ENCODE measurements at places on chromosomes 3 and 15.

DNA sequence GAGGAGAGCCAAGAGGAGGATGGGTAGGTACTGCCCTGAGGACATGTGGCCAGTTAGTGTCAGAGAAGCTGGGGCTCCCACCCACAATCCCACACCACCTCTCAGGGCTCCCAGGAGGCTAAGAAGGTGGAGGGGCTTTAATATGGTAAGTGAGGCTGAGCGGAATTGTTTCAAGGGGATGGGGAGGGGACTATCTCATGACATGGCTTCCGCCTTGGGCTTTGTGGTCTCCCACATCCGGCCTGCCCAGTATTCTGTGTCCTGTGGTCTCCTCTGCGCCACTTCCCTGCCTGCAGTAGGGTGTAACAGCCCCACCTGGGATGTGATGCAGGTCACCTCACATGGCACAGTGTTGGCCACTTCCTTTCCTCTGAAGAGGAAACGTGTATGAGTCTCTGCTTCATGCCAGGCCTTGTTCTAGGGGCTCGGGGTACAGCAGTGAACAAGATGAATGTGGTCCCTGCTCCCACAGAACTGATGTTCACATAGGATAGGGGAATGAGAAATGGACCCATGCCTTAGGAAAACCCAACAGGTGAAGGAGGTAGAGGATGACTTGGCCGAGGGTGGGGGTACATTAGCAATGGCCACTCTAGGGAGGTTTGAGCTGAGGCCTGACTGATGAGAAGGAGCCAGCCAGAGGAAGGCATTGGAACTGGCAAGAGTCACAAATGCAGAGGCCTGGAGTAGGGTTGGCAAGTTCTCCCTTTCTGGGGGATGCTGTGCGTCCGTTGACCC is 3.2 kb downstream of the NEIL1 start:
- DNase-seq = no peak

DNA sequence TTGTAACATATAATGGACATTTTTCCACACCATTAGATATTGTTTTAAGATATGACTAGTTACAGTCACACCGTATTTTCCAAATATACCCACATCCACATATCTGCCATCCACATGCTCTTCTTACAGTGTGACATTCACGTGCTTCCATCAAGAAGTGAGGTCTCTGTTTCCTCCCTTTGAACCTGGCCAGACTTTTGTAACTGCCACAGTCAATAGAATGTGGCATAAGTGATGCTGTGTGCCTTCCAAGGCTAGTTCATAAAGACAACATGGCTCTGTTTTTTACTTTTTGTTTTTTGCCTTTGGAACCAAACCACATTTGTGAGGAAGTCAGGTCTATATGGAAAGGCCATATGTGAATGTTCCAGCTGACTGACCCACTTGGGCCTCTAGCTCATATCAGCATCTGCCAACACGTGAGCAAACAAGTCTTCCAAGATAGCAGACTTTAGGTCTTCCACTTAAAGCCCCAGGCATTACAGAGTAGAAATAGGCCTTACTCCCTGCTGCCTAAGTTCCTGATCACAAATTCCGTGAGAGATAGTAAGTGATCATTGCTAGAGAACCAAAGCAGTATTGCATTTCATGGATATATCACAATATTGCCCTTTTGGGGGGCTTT is 27.1 kb downstream of the EIF1B start:
- no peak for DNase-seq

GRCh38 chr3:150247441-150247840 is 160.7 kb upstream of the TSC22D2 start:
- no peak for DNase-seq

DNA sequence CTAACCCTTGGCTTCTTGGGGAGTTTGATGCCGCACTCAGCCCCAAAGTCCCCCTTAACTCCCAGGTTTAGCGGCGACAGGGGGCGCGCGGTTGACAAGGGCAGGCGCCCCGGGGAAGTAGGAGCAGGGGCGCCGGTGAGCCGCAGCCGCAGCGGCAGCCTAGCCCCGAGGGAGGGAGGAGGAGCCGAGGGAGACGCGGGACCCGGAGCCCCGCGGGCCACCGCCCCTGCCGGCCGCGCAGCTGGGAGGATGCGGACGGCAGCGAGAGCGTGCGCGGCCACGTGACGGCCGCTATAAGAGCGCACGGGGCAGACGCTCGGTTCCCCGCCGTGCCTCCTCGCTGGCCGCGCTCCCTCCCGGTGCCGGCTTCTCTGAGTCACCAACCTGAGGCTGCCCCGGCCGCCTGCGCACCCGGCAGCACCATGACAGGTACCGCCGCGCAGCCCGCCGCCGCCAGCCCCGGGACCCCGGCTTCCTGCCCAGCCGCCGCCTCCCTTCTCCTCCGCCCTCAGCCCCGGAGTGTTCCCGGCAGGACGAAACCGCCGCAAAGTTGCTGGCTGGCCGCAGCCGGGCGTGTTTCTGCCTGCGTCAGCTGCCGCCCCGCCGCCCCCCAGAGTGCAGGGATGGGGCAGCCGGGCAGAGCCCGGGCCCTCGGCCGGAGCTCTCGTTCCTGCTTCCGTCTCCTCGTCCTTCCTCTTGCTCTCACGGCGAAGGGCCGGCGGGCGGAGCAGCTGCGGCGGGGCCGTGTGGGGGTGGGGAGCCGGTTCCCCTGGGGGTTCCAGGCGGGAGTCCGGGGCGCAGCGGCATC is at the start of gene GYG1:
Gene GYG1 (plus strand): TSS at position 322 of the 808 bp plus-strand sequence. CDS start 101 bp downstream, at position 423.
- peak; percentile 31 for DNase-seq

DNA sequence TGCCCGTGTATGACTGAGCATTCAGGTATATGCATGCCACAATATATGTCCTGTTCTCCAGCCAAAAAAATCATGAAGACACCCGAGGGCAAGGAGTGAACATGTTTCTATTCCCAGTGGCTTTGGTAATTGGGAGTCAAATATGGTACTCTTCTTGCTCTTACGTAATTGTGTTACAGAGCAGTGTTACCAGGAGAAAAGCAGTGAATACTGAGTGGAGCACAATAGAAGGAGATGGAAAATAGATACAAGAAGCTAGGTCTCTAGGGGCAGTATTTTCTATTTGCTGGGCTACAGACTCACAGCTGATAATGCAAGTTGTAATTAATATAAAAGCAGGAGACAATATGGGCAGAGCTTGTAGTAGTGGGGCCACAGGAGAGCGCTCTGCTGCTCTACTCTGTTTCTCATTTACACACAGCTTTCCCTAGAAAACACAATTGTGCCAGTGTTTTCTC is 13.2 kb downstream of the MEIS2 start:
- no peak for DNase-seq

DNA sequence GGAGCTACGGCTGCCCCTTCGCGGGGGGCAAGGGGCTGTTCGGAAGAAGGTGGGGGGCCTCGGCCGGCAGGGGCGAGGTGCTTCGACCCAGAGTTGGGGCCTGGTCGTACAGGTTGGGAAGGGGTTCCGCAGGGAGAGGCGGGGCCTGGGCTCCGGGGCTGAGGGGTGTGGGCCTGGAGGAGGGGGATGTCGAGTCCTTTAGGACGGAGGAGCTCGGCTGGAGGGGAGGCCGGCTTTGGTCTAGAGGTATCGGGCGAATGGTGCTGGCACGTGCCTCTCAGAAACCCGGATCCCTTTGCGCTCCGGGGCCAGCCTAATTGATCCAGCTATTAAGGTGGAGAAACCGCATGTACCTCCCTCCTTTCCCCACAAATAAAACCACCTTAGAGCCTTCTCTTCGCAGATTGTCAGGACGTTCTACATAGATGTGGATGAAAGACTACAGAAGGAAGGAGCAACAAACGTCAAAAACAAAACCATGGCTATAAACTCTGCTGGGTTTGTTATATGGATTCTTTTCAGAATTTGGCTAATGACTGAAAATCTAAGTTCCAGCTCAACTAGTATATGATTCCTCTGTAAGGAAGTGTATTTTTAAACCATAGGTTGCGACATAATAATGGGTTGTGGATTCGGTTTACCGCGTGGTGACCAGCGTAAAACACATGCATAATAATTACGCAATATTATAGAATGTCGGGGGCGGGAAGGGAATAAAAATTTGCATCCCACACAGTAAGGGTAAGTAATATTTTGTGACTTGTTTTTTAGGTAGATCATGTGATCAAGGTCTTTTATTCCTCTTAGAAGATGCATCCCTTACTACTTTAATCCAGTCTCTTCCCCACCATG is 644 bp upstream of the NGLY1 start:
- DNase-seq = no peak

DNA sequence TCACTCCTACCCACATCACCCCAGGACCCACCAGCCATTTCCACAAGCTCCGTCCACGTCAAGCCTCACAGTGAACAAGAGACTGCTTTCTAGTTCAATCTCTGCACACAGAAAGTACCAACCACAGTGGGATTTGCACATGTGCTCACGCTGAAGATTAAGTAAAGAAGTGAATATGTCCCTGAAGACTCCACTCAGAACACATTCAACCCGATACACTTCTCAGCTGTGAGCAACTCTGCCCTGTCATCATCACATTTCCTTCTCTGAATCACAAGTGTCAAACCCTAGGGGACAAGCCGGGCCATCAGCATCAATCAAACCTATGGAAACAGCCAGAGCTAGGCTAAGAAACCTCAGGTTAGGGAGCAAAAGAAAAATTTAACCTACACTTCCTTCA is 1.9 kb downstream of the STIMATE start:
- no peak for DNase-seq

DNA sequence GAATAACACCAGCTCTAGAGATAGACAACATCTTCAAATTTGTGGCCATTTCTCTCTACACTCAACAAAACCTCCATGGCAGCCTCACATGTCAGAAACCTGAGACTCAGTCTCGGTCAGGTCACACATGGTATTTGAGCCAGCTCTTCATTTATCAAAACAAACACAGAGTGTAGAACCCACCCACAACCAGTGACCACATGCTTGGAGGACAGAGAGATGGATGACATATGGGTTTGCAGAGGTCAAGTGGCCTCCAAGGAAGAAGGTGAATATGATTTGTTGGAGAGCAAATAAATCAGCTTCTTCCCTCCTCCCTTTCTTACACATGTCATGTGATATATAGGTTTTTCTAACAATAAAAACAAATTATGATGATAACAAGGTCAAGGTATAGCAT is 278.1 kb upstream of the LRTM1 start:
- DNase-seq = no peak

DNA sequence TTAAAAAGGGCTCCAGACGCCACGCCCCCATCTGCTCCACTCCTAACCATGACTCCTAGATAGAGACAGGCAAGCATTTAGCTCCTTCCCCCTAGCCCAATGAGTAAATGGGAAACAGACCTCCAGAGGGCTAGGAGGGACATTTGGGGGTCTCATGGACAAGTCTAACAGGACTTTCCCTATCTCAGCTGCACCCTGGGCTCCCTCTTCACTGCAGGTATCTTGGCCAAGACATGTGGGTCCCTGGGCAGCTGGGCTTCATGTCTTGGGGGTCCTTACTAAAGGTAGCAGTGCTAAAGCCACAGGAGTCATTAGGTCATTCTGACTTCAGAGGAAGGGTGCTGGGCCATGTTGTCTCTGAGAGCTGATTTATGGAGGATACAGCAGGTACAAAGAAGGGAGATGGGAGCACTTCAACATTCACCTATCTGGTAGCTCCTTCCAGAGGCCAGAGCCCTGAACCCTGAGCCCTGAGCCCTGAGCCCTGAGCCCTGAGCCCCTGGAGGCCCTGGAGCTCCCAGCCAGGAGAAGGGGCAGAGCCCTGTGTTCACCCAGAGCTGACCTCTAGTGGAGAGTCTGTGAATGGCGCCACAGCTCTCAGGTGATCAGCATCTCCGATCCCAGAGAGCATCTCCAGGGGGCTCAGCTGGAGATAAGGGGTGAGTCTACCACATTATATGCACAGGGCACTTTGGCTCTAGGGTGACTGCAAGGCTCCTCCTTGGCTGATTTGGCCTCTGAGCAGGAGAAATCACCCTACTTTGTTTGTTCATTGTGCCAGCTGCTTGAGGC is 40.1 kb upstream of the EPHB1 start:
- DNase-seq = no peak

DNA sequence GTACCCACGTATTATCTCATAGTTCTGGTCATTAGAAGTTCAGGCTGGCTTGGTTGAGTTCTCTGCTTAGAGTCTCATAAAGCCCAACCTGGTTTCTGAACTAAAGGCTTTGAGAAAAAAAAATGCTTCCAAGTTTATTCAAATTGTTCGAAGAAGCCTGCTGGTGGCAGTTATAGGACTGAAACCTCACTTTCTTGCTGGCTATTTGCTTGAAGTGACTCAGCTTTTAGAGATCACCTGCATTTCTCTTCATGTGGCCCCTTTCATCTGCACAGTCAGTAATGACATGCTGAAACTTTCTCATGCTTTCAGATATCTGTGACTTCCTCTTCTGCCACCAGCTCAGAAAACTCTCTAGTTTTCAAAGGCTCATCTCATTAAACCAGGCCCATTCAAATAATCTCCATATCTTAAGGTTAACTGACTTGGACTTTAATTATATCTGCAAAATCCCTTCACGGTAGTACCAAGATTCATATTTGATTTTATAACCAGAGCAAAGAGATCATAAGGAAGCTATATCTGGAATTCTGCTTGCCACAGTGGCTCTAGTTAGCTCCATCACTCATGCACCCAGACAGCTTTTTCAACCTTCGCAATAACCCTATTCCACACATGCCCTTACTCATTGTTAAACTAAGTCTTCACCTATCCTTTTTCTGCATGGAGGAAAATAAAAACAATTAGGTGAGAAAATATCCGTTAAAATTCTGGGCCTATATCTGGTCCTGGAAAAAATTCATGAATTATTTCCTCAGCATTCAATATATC is 433.8 kb upstream of the CBLB start:
- DNase-seq = no peak

GRCh38 chr3:69838217-69838616 is 99.0 kb downstream of the MITF start:
- DNase-seq = no peak

GRCh38 chr3:48285675-48286074 is 44.8 kb downstream of the ZNF589 start:
- no peak for DNase-seq

GRCh38 chr3:193788189-193788991 is 195.4 kb downstream of the OPA1 start:
- no peak for DNase-seq

DNA sequence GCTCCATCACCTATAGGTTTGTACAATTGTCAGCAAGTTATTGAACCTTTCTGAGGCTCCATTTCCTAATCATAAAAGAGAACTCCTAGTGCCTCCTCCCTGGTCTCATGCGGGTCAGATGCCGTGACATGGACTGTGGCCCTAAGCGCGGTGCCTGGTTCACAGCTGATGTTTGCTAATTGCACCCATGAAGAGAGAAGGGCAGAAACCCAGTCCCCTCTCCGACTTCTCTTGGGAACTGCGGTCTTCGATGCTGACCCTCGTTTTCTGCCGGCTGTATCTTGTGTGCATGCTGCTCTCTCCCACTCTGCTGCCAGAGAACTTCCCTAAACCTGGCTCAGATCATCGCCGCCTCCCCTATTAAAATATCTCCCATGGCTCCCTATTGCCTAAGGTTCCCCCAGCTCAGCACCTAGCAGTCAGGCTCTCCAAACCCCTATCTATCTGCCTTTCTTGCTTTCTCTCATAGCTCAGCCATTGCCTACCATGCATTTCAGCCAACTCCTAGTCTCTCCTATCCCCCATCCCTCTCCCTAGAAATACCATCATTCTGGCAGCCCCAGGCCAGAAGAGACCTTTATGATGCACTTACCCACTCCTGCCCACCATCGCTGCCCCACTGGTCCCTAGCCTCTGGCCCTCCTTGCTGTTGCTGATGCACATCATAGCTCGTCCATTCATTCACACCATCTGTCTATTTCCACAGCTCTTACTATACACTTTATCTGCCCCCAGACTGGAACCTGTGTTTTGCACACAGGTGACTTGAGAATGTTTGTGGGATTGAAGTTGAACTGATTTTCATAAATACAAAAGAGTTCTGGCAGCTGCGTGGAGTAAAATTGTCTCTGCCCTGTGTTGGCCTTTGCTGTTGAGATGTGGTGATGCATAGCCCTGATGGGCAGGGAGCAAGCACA is 6.6 kb downstream of the ISG20 start:
- DNase-seq = no peak

GRCh38 chr3:66394753-66395249 is 106.0 kb downstream of the LRIG1 start:
- no peak for DNase-seq

All from DMS79 (cell line).